RPMI8226 (cell line): ENCODE measurements at places on chromosomes 13 and 19.

DNA sequence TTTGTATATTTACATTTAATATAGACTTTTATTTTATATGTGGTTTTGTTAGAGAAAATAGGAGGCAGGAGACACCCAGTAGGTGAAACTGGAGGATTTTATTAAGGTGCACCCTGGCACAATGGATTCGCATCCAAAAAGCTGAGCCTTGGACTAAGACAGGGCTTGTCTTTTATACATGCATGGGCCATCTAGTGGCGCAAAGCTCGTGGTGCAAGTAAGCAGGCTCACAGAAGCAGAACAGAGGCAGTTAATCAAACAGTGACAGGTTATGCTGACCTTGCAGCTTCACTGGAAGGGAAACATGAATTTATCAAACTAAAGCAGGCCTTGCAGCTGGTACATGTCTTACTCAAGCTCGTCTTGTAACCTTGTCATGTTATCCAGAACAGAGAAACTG, 58.8 kb upstream of the ZNF681 start:
- peak; percentile 83 for DNase-seq

DNA sequence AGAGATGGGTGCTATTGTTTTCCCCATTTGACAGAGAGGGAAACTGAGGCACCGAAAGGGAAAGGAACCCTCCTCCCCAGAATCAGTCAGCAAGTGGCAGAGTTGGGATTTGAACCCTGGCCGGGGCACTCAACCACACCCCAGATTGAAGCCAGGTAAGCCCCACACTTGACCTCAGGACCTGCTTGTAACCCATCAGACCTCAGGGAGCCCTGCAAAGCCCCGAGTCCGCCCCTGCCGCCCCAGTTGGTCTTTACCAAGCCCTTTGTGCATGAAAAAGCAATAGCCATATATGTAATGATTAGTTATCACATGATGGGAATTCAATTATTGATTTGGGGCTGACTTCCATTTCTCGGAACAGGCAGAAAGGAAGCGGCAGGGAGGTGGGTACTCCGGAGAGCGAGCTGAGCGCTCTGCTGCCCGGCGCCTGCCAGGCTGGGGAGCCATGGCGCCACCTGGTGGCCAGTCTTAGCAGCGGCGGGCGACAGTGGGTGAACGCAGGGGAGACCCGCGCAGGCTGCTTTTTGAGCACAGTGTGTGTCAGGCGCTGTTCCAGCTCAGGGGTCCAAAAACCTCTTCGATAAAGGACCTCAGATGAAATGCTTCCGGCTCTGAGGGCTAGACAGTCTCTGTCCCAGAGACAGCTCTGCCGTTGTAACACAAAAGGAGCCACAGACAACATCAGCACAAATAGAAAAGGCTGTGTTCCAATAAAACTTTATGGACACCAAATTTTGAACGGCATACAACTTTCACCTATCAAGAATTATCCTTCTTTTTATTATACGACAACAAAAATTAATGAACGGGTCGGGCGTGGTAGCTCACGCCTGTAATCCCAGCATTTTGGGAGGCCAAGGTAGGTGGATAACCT, 82.9 kb upstream of the CACNA1A start:
- DNase-seq, result peak; percentile 82

DNA sequence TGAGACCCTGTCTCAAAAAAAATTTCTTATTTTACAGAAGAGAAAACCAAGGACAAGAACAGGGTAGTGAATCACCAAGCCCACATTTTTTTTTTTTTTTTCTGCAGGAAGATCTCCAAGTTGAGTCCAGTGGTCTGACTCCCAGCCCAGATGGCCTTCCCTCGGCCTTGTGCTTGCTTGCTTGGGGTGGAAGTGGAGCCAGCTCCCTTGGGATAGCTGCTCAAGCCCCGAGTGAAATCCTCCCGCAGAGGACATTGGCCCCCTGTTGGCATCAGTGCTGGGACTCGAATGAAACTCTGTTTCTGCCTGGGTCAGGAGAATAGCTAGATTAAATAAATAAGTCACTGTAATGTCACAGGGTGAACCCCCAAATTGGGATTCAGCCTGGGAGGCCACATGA, 9.4 kb upstream of the NUP62 start:
- no peak for DNase-seq

DNA sequence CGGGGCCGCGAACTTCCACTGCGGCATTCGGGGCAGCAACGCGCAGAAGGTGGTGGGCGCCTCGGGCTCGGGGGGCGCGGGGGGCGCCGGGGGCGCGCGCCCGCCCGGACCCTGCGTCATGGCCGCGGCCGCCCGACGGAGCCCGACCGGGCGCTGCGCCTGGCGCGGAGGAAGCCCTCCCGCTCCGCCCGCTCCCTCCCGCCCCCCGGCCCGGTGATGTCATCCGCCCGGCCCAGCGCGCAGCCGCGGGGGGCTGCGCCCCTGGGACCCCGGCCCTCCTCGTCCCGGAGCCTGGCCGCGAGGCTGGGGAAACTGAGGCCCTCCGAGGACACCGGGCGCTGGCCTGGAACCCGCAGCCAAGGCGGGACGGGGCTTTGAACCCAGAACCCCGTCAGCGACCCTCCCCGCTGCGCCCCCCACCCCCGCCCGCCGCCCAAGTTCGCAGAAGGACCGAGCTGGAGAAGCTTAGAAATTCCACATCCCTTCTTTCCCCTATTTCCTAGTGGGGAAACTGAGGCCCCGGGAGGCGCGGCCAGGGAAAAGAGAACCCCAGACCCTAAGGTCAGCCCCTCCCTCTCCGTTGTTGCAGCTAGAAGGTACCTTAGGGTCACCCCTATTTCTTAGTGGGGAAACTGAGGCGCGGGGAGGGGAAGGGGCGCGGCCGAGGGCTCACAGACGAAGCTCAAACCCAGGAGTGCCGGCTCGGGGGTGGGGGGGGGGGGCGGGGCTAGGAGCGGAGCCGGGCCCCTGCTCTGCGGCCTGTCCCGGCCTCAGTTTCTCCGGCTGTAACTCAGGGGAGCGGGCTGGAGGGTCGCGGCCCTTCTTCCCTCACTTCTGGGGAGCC, at the start of gene SHC2:
Gene SHC2, minus strand, starts transcription at position 157 of the 844 bp plus-strand sequence. Its CDS starts 37 bp downstream, at position 120.
- no peak for DNase-seq

DNA sequence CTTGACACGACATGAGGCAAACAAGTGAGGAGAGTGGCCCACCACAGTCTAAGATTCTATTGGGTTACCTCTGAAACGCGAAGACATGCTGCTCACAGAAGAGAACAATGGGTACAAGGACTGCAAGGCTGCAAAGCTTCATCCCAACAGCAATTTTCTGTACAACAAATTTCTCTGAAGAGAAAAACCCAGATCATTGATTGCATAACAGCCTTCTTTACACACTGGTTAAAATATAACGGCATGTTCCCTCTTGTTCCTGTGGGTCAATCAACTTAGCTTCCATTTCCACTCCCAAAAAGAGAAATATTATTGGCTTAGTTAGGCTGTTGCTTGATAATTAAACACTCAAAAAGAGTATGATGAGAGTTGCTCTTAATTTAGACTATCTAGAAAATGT, at the start of gene CPB2:
Gene CPB2, minus strand, starts transcription at position 166 of the 400 bp plus-strand sequence. Its CDS starts 24 bp downstream, at position 142.
- DNase-seq, result no peak

DNA sequence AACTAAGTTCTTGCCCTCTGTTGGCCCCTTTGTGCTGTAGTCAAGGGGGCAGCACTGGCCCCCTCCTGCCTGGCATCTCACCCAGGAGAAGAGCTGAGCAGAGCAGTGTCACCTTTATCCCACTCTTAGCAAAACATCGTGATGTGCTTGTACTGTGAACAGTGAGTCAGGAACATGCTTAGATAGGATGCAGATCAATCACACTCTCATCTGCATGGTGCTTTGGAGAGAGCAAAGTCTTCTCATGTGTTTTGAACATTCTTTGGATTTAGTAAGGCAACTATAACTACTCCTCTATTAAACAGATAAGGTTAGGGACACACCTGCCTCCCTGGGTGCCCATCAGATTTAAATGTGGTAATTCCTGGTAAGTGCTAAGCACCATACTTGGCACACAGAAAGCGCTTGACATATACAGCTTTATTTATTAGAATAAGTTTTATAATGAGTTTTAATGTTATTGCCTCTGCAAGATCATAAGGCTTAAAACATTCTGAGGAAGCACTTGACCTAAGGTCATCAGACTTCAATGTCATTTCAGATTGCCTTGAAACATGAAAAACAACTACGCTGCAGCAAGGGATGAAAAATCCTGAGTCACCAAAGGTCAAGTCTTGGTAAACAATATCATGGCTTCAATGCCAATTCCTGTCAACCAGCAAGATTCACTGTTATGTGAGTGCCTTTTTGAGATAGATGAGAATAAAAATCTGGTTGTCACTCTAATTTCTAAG, 82.4 kb upstream of the IRS2 start:
- DNase-seq, result no peak

- no peak for DNase-seq
Measured at GRCh38 chr19:30640252-30640965, 268.2 kb downstream of the ZNF536 start.

- no peak for DNase-seq
Measured at GRCh38 chr13:98751861-98752466, 508 bp downstream of the SLC15A1 start.

DNA sequence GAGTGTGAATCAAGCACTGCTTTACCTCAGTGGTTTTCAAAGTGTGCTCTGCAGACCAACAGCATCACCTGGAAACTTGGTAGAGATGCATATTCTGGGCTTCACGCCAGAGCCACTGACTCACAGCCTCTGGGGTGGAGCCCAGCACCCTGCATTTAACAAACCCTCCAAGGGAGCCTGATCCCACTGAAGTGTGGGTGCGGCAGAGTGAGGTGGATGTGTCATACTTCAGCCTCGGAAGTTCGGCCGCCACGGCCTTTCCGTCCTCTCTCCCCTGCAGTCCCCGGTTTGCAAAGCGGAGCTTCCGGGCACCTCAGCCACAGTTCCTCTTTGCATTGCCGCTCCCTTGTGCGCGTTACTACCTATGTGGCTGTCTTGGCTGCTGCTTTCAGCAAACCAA, 33.3 kb upstream of the MICU2 start:
- peak; percentile 95 for DNase-seq

DNA sequence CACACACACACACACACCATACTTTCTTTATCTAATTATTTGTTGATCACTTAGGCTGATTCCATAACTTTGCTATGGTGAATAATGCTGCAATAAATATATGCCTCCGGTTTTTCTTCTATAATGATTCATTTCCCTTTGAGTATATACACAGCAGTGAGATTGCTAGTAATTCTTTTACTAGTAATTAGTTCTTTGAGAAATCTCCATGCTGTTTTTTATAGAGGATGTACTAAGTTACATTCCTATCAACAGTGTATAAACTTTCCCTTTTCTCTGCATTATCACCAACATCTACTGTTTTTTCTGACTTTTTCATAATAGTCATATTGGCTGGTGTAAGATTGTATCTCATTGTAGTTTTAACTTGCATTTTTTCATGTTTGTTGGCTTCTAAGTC, 1405.1 kb downstream of the PCDH9 start:
- DNase-seq, result no peak

DNA sequence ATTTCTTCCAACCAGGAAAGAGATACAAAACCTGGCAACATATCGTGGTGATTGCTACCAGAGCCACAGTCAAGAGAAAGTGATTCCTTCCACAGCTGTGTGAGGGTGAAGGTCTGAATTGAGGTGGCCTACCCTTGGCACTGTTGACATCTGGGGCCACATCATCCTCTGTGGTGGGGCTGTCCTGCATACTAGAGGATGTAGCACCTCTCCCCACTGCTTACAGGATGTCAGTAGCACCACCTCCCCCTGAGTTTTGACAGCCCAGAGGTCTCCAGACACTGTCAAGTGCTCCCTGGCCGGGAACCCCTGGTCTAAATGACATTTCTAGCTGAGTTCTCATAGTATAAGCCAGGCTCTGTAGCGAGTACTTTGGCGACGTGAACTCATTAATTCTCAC, 15.5 kb downstream of the PTGER1 start:
- DNase-seq, result no peak

DNA sequence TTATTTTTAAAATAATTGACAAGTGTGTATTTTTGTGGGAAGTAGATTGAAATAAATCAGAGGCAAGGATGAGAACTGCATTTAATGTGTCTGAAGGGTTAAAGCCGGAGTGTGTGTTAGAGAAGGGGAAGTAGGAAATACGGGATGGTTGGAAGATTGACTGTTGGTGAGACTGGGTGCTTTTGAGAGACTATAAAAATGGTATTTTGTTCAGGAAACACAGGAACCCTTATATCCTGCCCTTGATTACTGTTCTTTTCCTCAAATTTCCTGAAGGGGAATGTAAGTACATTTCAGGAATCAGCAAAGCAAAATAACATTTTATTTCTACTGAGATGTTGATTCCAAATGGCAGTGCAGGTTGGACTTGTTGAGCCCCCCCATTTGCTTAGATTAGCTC, 15.1 kb downstream of the IFT88 start:
- DNase-seq, result no peak

- no peak for DNase-seq
Measured at GRCh38 chr13:113399755-113400149, 35.8 kb upstream of the GRTP1 start.

GRCh38 chr13:113297370-113298042, 467 bp downstream of the LAMP1 start:
- DNase-seq, result peak; percentile 35

- no peak for DNase-seq
Measured at GRCh38 chr19:6604906-6605305, 14.0 kb upstream of the CD70 start.

DNA sequence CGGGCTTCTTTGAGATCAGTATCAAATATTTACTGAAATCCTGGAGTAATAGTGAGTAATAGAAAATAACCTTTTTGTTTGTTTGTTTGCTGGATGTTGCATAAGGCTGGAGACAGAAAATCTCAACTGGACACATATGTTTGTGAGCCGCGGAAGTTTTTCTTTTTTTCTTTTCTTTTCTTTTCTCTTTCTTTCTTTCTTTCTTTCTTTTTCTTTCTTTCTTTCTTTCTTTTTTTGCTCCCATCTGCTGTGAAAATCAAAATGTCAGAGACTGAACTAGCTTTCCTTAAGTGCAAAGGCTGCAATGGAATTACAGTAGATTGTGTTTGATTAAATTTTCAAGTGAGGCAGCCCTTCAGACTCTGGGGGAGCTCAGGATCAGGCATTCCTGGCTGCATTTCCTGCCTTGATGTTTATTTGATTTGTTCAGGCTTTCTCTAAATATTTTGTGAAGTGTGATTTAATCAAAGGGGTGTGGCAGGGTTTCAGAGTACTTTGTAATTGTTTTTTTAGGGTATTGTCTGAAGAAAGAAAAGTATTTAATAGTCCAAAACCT, 319 bp downstream of the FRY start:
- no peak for DNase-seq
